ENCODE measurements at places on chromosomes 5 and 9.
A peak's percentile ranks its signal among the peaks of the same experiment; 100 is the strongest.

DNA sequence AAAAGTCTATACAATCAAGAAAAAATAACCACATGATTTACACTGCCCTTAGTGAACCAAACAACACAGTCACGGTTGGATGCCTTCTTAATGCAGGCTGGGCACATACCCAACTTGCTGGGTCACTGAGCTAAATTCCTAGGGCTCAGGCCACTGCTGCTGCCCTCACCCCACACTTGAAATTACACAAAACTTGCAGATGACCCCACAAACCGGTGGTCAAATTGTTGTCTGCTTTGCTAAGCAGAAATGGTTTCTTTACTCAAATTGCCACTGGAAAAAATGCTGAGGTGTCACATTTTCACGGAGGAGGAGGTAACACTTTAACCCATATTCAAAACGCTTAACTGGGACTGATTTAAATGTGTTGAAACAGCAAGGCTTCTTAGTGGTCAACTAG is 62.4 kb downstream of the HMHB1 start:
- no peak overlapping the region for H3K27ac ChIP-seq
- no peak for DNase-seq
- H3K36me3 ChIP-seq, result no peaks in the 10 kb centered on the region
- no peak overlapping the region for H3K4me3 ChIP-seq
- no peaks in the 10 kb centered on the region for H3K27me3 ChIP-seq

DNA sequence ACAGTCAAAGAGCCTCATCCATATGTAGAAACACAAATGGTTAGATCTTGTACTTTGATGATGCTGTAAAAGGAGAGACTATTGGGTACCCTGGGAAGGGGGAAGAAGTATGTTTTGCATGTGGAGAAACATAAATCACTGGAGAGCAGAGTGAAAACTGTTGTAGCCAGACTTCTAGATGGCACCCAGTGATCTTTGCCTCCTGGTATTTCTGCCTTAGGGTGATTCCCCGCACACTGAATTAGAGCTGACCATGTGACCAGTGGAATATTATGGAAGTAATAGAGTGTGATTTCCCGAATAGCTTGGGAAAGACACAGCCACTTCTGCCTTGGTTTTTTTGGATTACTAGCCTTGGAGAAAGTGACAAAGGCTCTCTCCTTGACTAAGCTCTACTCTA is 174.3 kb downstream of the LPAR1 start:
- no peak overlapping the region for H3K4me3 ChIP-seq
- no peak overlapping the region for H3K27ac ChIP-seq
- no peaks in the 10 kb centered on the region for H3K27me3 ChIP-seq
- no peak for DNase-seq
- H3K4me1 ChIP-seq, result no peaks in the 10 kb centered on the region

DNA sequence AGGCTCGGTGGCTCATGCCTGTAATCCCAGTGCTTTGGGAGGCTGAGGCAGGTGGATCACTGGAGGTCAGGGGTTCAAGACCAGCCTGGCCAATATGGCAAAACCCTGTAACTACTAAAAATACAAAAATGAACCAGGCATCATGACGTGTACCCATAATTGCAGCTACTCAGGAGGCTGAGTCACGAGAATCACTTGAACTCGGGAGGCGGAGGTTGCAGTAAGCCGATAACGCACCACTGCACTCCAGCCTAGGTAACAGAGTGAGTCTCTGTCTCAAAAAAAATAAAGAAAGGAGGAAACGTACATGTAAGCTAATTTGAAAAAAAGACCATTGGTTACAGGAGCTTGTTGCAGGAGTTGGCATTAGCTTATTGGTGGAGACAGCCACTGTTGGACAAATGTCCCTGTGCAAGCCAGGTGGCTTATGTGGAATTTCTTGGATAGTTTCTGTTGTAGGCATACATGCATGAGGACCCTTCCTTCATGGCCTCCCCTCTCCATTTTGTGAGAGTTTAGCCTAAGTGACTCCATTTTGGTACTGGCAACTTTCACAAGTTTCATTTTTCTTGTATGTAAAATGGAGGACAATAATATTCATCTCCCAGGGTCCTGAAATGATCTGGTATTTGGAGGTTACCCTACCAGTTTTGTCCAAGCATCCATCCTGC is 16.8 kb upstream of the RAB14 start:
- no peaks in the 10 kb centered on the region for H3K36me3 ChIP-seq
- no peak for DNase-seq
- H3K27me3 ChIP-seq, result no peaks in the 10 kb centered on the region
- peaks cover 6% of the 10 kb centered on the region for H3K4me1 ChIP-seq
- no peak overlapping the region for H3K27ac ChIP-seq

DNA sequence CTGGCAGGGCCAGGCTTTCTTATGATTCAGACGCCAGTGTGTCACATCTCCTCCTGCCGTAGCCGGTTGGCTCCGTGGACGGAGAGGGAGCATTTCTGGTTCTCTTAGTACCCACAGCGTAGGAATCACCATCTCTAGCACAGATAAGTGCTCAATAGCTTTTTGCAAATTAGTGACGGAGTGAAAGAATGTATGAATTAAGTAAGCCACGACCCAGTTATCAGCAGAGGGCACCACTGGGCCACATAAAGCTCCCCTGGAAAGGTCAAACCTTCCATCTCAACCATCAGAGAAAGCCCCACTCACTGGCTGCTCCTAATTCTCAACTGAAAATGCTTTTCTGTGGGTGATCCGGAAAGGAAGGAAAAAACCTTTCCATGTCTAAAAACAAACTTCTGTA is 317.0 kb upstream of the ADCY2 start:
- no peaks in the 10 kb centered on the region for H3K27me3 ChIP-seq
- no peak overlapping the region for H3K27ac ChIP-seq
- no peaks in the 10 kb centered on the region for H3K4me1 ChIP-seq

DNA sequence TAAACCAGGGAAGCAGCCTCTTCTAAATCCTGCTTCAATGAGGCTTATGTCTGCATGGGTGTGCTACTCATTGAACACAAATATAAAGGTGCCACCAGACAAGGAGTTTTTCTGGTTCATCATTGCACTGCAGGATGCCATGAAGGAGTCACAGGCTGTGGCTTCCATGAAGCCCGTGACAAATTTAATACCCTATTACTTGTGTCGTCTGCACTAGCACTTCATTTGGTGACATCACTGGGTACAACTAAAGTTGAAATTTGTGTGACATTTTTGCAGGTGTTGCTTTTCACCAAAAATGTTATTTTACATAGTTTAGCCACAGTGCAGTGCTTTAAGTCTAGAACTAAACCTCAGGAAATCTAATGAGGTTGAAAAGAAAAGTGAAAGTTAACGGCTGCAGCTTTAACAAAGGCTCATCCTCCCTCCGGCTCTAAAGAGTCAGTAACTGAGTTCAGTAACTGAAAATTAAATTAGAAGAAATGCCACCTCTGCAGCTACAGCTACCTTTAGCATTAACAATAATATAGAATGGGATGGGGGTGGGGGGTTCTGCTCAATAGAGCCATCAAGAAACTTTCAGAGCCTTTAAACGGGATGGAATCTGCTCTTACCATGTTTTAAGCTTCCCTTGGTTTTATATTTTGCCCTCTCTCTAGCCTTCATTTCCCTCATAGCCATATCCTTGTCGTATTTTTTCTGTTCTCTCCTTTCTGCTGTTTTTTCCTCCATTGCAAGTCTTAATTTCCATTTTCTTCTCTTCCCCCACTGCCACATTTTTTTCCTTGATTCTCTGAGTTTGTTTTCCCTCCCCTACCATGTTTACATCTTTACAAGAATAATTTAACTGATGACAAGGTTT is 233.8 kb upstream of the TMEM161B start:
- H3K27me3 ChIP-seq, result no peaks in the 10 kb centered on the region
- H3K4me3 ChIP-seq, result peak overlapping the region; percentile 48
- DNase-seq, result no peak
- H3K36me3 ChIP-seq, result no peaks in the 10 kb centered on the region

DNA sequence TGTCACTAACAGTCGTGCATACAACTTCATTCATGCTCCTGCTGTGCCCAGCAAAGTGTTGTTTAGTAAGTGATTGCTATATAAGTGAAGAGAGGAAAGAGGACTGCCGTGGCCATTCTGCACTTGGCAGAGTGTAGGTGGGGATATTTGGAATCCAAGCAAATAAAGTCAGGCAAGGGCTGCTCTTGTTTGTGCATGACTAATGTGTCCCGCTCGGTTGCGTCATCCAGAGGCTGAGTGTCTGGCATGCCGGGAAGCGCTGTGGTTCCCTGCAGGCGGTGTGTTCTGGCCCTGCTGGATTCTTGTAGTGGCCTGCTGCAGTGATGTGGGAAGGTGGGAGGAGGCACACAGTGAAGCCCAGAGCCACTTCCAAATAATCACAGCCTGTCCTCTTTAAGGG is 136.9 kb upstream of the ANKH start:
- peaks cover 24% of the 10 kb centered on the region for H3K4me1 ChIP-seq
- peak; percentile 95 for DNase-seq
- H3K4me3 ChIP-seq, result no peak overlapping the region
- no peak overlapping the region for H3K27ac ChIP-seq
- no peaks in the 10 kb centered on the region for H3K36me3 ChIP-seq

DNA sequence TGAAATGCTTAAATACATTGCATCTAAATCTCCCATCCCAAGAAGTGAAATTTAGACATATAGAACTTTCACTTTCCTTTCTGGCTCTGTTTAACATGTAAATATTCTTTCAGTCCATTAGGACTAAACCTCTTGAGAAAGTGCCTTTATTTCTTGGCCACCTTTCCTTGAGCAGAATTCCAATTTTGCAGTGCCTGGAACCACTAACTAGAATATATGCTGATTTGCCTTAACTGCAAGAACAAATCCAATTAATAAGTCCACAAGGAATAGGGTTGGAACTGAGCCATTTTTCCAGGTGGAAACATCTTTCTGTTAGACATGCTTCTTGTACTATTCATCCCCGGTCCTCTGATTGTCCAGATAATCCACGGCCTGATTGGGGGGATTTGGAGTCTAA is 478.0 kb downstream of the ENC1 start:
- no peaks in the 10 kb centered on the region for H3K4me1 ChIP-seq
- DNase-seq, result no peak
- no peak overlapping the region for H3K27ac ChIP-seq
- no peaks in the 10 kb centered on the region for H3K36me3 ChIP-seq

DNA sequence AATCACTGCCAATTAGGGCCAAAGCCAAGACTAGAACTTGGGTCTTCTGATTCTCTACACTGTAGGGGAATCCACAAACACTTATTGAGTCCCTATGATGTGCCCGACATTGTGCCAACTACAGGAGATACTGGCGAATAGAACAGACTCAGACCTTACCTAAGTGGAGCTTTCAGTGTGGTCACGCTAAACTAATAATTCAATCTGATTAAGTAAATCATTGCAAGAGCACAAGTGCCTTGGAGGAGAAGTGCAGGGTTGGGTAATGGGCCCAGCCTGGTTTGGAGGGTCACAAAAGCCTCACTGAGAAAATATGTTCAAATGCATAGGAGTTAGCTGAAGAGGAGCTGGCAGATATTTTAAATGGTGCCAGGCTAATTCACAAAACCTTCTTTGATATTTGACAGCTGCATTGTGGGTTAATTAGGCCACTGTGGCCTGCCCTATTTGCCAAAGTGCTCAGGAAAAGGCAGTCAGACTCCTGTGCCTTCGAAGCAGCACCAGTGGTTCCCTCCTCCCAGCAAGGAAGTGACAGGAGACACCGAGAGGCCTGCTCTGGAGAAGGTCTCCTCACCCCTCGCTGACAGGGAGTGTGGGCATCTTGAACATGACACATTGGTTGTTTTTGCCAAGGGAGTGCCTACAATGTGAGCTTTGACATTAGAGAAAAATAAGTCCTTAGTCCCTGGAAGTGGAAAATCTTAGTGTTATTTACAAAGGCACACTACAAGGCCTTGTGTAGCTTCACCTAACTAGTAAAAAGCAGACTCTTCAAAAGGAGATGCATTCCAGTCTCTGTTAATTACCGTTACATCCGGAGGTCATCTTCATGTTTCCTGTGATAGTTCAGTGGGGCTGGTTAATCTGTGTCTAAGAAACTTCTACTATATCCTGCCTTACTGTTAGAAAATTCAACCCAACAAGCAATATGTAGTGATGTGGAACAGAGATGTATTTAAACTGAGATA is 24.1 kb upstream of the TRAF1 start:
- no peaks in the 10 kb centered on the region for H3K27me3 ChIP-seq
- peak overlapping the region; percentile 71 for H3K27ac ChIP-seq

Measured in upper lobe of left lung (tissue), 6 donors.